ENCODE measurements at places on chromosomes 16 and 17.

DNA sequence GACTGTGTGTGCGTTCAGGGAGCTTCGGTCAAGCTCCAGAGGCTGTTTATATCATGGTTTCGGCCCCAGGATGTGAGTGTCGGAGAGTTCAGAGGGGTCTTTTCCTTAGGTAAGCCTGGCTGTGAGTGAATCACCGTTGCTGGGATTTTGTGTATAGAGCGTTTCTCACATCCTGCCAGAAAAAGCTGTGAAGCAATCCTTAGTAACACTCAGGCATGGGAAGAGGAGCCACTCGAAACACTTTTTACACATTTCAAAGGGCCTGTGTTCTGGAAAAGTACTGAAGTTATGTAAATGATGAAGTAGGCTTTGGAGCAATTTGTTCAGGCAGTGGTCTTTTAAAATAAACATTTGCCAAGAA lies 662 bp downstream of the PGS1 start:
- no peak for DNase-seq

DNA sequence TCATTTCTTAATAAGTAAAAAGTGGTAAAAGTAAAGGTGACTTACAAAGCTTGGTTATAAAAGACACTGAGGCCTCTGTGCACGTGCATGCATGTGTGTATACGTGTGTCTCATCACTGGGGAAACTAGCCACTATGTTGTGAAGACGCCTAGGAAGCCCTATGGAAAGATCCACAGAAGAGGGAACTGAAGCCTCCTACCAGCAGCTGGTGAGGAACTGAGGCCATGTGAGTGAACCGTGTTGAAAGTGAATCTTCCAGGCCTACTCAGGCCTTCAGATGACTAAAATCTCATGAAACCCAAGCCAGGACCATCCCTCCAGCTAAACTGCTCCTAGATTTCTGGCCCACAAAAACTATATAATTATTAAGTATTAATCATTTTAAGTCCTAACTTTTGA lies 23.7 kb downstream of the PHLPP2 start:
- DNase-seq: no peak

DNA sequence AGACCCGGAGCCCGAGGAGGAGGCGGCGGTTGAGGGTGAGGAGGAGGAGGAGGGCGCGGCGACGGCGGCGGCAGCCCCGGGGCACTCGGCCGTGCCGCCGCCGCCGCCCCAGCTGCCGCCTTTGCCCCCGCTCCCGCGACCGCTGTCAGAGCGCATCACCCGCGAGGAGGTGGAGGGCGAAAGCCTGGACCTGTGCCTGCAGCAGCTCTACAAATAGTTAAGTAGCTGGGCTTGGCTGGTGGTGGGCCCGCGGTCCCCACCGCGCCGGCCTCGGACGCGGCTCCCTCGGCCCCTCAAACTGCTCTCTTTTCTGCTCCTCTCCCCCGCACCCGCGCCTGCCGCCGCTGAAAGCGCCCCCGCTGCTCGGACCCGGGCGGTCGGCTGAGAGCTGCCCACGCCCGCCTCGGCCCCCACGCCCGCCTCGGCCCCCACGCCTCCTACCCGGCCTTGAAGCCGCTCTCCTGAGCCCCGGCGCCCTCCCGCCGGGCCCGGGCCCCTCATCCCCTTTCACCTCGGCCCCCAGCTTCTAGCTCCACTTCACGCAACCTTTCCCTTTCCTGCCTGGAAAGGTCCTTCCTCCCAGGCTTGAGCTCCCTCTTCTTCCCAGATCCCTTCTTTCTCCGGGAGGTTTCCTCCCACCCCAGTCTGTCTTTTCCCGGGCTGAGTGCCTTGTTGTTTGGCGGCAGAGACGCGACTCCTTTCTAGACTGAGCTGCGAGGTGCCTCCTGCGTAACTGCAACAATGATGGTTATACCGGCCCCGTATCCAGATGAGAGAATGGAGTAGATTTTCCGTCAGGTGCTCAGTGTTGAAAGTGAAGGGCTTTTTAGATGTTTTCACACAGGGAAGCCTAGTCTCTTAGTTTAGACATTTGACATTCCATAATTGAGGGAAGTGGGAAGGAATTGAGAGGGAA lies 850 bp downstream of the PPM1E start:
- DNase-seq: no peak

DNA sequence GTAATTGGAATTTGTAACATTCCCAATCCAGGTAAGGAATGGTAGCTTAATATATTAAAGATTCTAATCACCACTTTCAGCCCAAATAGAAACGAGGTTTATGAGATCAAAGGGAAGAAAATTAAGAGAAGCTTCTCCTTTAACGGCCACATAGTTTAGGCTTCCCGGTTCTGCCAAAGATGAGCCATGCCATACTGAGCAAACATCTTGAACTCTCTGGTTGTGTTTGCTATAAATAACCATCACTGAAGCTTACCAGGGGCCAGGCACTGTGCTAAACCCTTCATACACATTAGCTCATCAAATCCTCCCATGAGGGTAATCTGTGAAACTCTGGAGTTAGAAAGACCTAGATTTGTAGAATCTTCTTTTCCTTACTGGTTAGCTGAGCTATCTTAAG lies 2.8 kb downstream of the MYH11 start:
- no peak for DNase-seq

DNA sequence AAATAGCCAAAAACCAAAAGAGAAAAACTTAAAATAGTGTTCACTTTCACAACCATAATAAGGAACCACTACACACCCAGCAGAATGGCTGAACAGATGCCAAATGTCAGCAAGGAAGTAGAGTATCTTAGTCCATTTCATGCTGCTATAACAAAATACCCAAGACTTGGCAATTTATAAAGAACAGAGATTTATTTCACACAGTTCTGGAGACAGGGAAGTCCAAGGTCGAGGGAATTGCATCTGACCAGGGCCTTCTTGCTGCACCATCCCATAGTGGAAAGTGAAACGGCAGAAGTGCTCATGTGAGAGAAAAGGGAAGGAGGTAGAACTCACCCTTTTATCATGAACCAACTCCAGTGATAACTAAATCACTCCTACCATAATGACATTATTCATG lies 33.8 kb upstream of the CCL22 start:
- DNase-seq: no peak

DNA sequence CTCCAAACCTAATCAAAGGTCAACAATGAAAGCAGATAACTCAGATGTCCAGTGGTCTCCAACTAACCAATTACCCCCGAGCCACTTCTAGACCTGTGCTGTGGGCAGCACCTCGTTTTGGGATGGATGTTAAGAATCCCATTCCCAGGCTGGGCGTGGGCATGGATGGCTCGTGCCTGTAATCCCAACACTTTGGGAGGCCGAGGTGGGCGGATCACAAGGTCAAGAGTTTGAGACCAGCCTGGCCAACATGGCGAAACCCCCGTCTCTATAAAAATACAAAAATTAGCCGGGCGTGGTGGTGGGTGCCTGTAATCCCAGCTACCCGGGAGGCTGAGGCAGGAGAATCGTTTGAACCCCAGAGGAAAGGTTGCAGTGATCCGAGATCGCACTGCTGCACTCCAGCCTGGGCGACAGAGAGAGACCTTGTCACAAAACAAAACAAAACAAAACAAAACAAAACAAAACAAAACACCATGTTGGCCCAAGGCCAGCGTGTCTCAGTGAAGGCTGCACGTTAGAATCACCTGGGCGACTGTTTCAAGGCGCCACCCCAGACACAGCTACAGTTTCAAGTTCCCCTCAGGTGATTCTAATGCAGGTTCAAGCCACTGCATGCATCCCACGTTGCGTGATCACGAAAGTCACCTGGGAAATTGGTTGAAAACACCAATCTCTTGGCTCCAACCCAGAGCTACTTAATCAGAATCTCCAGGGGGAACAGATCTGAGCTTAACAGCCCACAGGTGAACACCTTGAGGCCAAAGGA lies 21.3 kb downstream of the COX4I1 start:
- no peak for DNase-seq

DNA sequence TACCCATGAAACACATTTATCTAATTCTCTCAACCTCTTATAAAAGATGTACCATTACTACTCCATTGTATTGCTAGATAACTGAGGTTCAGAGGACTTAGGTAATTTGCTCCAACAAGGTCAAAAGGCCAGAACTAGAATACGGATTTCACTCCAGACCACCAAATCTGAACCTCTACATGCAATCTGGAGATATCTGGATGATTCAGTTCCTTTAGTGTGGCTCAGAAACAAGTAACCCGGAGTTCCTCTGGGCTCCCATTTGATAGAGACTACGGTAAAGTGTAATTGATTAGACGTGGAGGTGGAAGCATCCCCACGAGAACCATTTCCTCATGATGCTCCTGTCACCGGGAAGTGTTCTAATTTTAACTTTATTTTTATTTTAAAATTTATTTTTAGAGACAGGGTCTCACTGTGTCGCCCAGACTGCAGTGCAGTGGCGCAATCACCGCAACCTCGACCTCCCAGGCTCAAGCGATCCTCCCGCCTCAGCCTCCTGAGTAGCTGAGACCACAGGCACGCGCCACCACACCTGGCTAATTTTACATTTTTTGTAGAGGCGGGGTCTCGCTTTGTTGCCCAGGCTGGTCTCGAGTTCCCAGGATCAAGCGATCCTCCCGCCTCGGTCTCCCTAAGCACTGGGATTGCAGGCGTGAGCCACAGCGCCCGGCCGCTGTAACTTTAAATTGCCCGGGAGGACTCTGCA lies 608 bp upstream of the COX10 start:
- DNase-seq: no peak

GRCh38 chr16:23145608-23146007 lies 3.6 kb downstream of the USP31 start:
- no peak for DNase-seq

GRCh38 chr17:56910509-56911235 lies 3.2 kb downstream of the TRIM25 start:
- no peak for DNase-seq

Data from central memory CD4-positive, alpha-beta T cell (primary cell).